ENCODE measurements at places on chromosomes 1 and 21. TPM values are rescaled to one million over a fixed set of nuclear protein-coding genes. Genes with fewer than 3 reads are reported as not detected.

DNA sequence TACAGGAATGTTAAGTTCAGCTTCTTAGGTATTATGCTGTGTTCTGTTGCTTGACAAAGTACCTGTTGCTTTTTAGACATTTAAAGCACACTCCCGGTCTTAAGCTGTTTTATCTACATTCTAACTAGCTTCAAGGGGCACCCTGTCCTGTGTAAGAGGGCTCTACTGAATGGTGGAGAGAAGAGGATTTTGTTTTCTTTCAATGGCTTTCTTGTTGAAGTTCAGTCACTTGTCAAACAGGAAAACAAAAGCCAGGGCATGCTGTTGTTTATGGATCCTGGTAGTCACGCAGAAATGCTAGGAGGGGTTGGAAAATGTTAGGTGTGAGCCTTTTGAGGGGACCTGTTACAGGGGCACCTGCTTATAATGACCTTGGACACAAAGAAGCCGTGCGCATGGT lies 30.7 kb downstream of the PGM1 start:
- DNase-seq, result no peak

DNA sequence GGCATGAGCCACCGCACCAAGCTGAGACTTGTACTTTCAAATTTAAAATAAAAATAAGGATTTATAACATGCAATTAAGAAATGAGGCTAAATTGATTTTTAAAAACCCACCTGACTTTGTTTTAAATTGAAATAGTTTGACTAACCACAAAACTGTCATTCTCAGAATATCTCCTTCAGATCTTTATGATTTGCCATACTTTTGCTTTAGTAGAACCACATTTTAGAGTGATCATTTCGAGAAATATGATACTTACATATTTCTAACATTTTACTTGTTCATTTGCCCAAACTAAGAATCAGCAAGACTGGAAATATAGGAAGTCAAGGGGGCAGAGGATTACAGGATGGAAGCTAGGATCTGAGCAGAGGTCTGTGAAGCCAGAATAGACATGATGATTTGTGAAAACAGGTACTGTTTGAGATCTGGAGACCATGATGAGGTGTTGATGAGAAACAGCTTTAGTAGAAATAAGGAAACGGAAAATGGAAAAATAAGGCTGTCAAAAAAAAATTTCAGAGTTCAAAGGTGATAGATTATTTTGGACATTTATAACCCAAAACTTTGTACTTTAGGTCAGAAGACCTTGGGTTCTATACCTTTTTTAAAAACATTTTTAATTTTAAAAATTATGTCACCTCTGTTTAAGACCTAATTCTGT lies 44.8 kb downstream of the GIPC2 start:
- DNase-seq, result no peak

GRCh38 chr1:89896105-89896942 lies 75.5 kb downstream of the LRRC8D start:
- no peak for DNase-seq

DNA sequence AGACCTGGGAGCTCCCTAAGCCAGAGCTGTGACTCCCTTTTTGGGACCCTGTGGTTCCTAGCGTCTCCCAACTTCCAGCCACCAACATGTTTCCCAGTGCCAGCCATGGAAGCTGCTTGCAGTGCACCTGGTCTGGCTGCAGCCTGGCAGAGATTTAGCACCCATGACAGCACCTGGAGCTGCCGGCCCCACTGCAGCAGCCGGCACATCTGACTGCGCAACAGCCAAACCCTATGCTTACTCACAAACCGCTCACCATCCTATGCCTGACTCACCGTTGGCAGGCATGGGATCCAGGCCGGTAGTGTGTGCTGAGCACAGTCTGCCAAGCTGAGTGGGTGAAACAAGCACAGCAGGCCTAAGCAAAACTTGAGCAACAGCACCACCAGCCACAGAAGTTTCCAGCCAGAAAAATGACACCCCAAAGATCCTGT lies 435.9 kb upstream of the PRMT6 start:
- DNase-seq, result no peak

- DNase-seq, result no peak
Measured at GRCh38 chr1:200095057-200095577, 67.6 kb downstream of the NR5A2 start.

DNA sequence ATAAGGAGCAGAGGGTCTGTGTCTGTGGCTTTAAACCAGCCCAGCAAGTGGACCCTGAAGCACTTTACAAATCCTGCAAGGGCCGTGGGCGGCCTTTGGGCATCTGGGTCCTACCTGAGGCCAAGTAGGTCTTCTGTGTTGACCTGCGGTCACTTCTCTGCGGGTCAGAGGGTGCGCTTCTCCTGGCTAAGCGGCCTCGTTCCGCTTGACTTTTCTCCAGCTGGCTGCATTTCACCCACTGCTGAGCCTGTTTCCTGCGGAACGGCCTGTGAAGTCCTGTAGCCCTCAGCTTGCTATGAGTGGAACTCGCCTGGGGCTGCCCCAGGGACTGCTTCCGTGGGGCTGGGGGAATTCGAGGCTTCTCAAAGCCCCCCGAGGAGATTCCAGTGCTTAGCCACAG lies 43.3 kb downstream of the SLC37A1 start:
- DNase-seq, result no peak

The LAPTM5 gene
- polyA plus RNA-seq, result 16.9 TPM

The AIDA gene
- polyA plus RNA-seq, result 78.3 TPM

GRCh38 chr1:27435566-27436203 lies 43.3 kb downstream of the GPR3 start:
- DNase-seq, result no peak

The POMGNT1 gene
- 57.4 TPM for polyA plus RNA-seq

DNA sequence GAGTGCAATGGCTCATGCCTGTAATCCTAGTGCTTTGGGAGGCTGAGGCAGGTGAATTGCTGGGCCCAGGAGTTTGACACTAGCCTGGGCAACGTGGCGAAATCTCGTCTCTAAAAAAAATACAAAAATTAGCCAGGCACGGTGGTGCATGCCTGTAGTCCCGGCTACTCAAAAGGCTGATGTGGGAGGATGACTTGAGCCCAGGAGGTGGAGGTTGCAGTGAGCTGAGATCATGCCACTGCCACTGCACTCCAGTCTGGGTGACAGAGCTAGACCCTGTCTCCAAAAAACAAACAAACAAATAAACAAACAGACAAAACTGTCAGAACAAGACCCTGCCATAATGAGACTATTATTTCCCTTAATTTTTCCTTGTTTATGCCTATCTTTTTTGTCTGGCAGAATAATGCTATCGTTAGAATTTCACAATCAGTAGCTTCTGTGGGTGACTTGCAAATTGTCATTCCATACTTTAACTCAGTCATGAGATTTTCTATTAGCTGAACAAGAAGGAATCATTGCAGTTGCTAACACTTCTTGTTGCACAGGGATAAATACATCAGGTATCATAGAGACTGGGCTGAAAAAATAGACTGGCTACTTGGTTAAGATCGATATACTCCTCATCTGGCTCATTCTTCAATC lies 7.5 kb upstream of the THEM4 start:
- no peak for DNase-seq

The SLC44A5 gene
- 13.0 TPM for polyA plus RNA-seq

- no peak for DNase-seq
Measured at GRCh38 chr1:46152016-46152415, 19.6 kb upstream of the PIK3R3 start.

The AMY2A gene
- polyA plus RNA-seq, result 0.47 TPM

DNA sequence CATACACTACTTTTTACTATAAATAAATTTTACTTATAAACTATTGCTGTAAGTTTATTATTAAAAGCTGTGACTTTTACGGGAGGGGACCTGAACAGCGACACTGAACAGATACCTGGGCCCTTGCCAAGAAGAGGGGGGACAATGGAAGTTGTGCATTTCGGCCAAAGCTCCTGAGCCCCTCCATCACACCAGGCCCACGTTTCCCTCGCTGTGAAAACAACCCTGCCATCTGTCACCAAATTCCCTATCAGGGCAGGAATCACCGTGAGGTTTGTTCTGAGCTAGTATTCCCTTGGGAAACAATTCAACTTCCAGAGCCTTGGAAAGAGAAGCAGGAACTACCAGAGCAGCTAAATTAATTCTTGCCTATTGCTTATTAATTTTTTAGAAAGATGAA lies 37.0 kb downstream of the VTCN1 start:
- no peak for DNase-seq

- DNase-seq, result no peak
Measured at GRCh38 chr1:30511563-30511962, 211.8 kb downstream of the MATN1 start.

DNA sequence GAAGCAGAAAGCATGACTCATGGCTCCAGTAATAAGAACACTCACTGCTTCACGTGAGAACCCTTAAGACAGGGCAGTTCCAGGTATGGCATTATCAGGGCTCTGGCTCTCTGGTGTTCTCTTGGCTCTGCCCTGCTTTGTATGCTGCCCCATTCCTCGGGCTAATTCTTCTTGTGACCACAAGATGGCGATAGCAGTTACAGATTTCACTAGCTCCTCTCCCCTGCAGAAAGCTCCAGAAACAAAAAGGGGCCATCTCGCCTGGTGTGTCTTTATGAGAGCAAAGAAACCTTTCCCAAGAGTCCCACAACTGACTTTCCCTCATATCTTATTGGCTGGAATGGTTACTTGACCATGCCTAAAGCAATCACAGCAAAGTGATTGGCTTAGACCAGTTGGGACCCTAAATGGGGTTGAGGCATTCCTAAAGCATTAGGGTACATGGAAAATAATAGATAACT lies 60.1 kb downstream of the F3 start:
- DNase-seq, result peak; percentile 18

The PFDN2 gene
- polyA plus RNA-seq, result 75.7 TPM

- DNase-seq, result no peak
Measured at GRCh38 chr1:207427832-207428585, 26.1 kb upstream of the CR2 start.

- DNase-seq, result no peak
Measured at GRCh38 chr1:243440406-243440805, 184.6 kb downstream of the SDCCAG8 start.

- DNase-seq, result no peak
Measured at GRCh38 chr1:192476802-192477298, 98.7 kb upstream of the RGS1 start.

The CADM3 gene
- 0.08 TPM for polyA plus RNA-seq

DNA sequence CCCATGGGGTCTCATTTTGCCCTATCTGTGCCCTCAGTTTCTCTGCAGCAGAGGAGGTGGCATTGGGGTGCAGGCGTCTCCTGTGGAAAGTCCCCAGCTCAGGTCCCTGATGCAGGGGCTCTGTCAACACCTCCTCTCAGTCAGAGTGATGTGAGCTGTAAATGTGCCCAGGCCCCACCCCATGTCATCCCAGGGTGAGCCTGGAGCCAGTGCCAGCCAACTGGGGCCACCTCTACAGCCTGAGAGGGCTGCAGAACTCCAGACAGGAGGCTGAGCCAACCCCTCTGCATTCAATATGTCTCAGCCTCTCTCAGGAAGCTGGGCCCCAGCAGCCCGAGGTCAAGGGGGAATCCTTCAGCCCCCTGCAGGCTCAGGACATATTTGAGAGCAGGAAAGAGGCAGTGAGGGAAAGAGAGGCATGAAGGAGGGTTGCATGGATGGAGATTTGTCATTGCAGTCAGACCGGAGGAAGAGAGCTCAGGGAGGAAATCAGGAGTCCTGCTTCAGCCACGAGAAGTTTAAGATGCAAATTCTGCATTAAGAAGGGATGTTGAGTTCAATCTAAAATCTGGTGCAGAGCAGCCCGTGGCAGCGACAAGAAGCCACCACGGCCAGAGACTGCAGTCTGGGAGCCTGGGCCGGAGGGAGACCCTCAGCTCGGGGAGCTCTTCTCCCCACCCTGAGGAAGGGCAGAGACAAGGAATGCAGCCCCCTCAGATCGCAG lies 288.2 kb upstream of the VAMP3 start:
- DNase-seq, result no peak
